ENCODE measurements at places on chromosomes 1 and 21.
A peak's percentile ranks its signal among the peaks of the same experiment; 100 is the strongest.

- DNase-seq, result no peak
Observed at GRCh38 chr1:74368335-74368734, 133.1 kb downstream of the TNNI3K start.

DNA sequence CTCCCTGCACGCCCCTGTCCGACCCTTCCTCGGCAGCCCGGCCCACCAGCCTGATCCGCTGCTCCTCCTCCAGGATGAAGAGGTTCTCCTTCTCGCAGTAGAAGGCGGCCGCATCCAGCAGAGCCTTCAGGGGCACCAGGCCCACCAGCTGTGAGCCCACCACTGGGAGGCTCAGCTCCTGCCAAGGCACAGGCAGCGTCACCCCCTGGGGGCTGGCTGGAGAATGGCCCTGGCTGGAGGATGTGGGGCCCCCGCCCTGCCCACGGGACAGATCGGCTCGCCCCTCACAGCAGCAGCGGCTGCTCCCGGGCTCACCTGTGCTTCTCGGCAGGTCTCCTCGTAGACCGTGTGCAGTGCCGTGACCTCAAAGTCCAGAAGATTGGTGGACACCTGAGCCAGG lies 5.3 kb downstream of the FTCD start:
- DNase-seq, result no peak

DNA sequence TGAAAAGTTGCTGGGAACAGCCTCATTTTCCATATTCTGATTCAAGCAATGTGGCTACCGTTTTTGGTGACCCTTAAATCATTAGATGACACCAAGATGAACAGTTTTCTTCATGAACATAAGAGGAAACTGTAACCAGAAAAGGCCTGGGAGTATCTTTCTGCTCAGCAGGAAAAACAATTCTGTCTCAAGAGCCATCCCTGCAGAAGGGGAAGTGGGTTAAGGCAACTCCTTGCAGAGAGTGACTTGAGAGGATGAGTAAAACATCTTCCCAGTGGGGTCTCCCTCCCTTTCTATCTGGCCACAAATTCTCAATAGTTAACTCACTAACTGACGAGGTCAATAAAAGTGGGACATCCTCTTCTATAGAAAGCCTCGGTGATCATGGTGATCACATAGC lies 187.6 kb upstream of the NRIP1 start:
- DNase-seq, result no peak

- DNase-seq, result peak; percentile 53
Observed at GRCh38 chr1:152461544-152461943, 47.5 kb upstream of the CRNN start.

DNA sequence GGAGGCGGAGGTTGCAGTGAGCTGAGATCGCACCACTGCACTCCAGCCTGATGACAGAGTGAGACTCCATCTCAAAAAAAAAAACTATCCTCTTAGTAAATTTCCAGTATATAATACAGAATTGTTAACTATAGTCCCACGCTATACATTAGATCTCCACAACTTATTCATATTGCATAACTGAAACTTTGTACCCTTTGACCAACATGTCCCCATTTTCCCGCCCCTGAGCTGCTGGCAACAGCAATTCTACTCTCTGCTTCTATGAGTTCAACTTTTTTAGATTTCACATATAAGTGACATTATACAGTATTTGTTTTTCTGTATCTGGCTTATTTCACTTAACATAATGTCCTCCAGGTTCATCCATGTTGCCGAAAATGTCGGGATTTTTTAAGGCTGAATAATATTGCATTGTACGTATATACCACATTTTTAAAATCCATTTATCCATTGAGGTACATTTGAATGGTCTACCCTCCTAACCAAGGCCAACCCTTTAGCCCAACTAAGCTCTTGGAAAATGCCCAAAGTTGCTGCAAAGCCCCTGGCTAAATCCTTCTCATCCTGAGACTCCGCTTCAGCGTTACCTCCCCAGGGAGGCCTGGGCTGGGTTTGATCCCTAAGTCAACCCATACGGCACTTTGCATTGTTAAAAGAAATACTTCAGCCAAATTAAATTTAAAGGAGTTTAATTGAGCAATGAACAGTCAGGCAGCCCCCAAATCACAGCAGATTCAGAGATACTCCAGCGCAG lies 34.2 kb downstream of the NEK2 start:
- DNase-seq, result no peak

DNA sequence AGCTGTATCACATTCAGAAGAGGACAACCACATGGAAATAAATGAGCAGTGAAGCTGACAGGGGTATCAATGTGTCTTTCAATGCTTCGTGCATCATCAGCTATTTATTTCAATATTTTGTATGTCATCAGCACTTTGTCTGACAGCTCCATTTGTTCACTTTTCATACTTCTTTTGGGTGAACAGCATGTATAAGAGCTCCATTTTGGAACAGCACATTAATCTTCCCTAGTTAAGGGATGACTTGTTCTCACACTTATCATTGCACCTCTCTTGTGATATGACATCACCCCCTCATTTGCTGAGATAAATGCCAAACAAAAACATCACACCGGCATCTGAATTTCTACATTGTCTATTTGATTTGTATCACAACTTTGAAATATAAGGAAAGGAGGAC lies 190.6 kb upstream of the SAMSN1 start:
- no peak for DNase-seq

GRCh38 chr1:18972531-18972930 lies 16.1 kb upstream of the IFFO2 start:
- DNase-seq, result no peak

- no peak for DNase-seq
Observed at GRCh38 chr1:216330262-216330661, 93.0 kb downstream of the USH2A start.

- no peak for DNase-seq
Observed at GRCh38 chr21:41868062-41868710, 11.0 kb downstream of the PRDM15 start.

- no peak for DNase-seq
Observed at GRCh38 chr1:220929304-220929703, 50.1 kb downstream of the HLX start.

DNA sequence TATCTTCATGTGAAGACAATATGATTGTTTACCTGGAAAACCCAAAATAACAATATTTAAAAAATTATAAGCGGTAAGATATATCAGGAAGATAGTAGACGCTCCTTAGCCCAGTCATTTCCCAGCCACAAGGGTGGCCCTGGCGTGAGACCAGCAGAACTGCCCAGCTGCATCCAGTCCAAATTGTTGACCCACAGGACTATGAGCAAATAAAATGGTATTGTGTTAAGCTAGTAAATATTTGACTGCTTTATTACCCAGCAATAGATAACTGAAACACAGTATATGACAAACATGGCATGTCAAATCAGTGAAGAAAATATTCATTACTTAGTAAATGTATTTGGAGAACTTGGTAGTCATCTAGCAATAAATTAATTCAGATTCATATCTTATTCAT lies 294.3 kb upstream of the SPAG17 start:
- DNase-seq, result no peak

DNA sequence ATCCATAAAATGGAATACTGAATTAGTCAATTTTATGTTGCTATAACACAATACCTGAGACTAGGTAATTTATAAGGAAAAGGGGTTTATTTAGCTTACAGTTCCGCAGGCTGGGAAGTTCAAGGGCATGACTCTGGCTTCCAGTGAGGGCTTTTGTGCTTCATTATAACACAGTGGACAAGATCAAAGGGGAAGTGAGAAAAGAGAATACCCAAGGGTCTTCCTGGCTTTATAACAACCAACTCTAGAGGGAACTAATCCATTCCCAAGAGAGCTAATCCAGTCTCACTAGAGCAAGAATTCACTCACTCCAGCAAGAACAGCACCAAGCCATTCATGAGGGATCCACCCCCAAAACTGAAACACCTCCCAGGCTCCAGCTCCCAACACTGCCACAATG lies 3.1 kb downstream of the KIFAP3 start:
- DNase-seq, result no peak

- DNase-seq, result no peak
Observed at GRCh38 chr21:46527801-46528200, 69.1 kb downstream of the DIP2A start.

DNA sequence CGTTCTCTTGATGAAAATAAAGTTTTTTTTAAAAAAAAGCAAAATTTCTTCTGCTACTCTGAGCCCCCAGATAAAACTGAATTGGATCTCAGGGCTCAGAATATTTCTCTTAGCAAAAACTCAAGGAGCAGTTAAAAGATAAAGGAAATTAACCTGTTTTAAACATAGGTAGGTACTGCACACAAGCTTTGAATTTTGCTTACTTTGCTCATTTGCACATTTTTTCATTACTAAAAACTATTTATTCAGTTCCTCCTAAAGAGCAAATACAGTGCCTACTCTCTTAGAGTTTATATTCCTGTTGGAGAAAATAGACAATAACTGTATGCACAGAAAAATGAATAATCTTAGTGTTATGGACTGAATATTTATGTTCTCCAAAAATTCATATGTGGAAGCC lies 13.0 kb upstream of the TNFSF4 start:
- no peak for DNase-seq

GRCh38 chr1:54332781-54333585 lies 73.2 kb downstream of the SSBP3 start:
- no peak for DNase-seq

DNA sequence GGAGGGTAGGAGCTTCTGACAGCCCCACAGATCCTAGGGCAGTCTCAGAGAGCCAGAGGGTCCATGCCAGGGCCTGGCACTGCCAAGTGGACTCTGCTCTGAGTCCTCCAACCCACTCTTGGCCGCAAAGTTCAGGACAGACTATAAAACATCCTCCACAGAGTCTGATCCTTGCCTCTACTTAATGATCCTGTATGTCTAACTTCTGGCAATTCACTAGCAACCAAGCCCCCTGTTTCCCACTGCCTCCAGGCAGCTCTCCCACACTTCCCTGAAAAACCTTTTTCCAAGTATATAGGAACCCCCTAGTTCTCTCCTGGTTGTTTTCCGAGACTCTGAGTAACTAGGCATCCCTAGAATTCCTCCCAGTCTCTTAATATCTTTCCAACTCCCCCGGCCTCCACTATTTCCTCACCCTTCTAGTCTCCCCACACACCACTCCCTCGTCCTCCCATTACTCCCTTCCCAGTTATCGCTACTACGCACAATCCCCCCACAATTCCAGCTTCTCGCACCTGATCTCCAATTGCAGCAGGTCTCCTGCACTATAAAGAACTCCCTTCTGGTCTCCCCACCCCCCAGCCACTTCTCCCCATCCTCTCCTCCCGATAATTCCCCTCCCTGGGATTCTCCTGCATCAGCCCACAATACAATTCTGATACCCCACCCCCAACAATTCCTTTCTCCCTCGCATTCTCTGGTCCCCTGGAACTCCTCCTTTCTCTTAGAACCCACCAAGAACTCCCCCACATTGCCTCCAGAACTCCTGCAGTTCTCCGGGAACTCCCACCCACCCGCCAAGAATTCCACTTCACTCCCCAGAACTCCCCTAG lies 574 bp downstream of the IGSF9 start:
- no peak for DNase-seq

GRCh38 chr1:225908013-225908640 lies 15.9 kb downstream of the PYCR2 start:
- DNase-seq, result no peak

- DNase-seq, result no peak
Observed at GRCh38 chr1:232016616-232017015, 390.0 kb downstream of the DISC1 start.

- DNase-seq, result no peak
Observed at GRCh38 chr21:39196310-39196709, 13.1 kb upstream of the PSMG1 start.

DNA sequence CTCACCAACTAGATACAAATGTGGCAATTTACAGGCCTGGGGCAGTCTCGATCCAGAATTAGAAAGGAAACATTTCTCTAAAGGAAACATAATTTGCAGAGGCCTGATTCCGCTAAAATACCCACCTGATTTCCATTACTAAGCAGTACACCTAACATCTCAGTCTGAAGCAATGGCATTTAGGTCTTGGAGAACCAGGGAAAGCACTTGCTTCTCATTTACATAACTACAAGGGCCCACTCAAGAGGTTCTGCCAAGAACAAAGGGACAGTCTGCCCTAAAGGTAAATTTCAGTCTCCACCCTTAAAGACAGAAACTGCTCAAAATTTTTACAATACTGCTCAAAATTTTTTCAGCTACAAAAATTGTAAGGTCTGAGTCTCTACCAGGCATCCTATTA lies 123.7 kb upstream of the GJB5 start:
- no peak for DNase-seq

DNA sequence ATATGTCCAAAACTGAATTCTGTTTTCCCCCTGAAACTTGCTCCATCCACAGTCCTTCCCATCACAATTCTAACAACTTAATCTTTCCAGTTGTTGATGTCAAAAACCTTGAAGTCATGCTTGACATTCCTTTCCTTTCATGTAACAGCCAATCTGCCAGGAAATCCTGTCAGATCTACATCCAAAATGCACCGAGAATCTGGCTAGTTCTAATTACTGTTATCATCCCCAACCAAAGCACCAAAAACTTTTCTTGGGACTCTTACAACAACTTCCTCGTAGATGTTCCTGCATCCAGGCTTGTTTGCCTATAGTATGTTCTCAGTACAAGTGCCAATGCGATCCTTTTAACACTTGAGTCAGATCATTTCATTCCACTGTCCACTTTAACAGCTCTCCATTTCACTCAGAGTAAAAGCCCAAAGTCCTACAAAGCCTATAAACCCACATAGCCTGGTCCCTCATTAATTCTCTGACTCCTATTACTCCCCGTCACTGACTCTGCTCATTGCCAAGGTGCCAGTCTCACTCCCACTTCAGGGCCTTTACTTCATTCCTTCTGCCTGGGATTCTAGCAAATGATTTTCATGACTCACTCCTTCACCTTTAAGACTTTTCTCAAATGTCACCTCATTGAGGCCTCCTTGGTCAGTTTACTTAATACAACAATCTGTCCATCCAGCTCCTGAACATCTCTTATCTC lies 493.2 kb upstream of the NFIA start:
- no peak for DNase-seq

GRCh38 chr1:106956721-106957120 lies 99.8 kb upstream of the PRMT6 start:
- no peak for DNase-seq

- DNase-seq, result no peak
Observed at GRCh38 chr21:38249256-38249655, 7.5 kb upstream of the KCNJ15 start.

GRCh38 chr1:79133774-79134364 lies 127.3 kb upstream of the ADGRL4 start:
- DNase-seq, result no peak

- peak; percentile 95 for DNase-seq
Observed at GRCh38 chr1:111619635-111620440, at the start of gene RAP1A. RAP1A (plus strand) TSS chr1:111619789; CDS start chr1:111691361, 71,572 bp downstream.

DNA sequence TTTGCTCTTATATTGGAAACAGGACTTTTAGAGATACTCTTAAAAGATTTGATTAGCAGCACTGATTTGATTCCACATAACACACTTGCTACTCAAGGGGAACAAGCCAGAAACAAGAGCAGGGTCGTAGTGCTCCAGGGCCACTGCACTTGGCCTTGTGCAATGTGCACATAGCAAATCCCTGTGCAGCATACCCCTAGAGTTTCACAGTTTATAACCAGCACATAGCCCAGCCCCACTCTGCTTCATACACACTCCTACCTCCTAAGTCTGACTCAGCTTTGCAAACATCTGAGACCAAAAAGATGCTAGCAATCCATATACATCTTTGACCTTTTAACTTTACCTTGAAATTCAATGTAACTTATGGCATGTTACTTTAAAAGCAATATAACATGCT lies 157.6 kb downstream of the VAV3 start:
- DNase-seq, result no peak

GRCh38 chr1:186564582-186564981 lies 103.7 kb upstream of the PDC start:
- no peak for DNase-seq

Measured in activated naive CD4-positive, alpha-beta T cell treated with Interleukin-2 at 50 U/mL for 16 hours (primary cell).